CD4-positive, alpha-beta T cell treated with Interleukin-15 for 4 hours (primary cell): ENCODE measurements at places on chromosomes 3 and 15.

- DNase-seq: no peak
Observed at GRCh38 chr15:86481720-86482119, 402.0 kb downstream of the AGBL1 start.

DNA sequence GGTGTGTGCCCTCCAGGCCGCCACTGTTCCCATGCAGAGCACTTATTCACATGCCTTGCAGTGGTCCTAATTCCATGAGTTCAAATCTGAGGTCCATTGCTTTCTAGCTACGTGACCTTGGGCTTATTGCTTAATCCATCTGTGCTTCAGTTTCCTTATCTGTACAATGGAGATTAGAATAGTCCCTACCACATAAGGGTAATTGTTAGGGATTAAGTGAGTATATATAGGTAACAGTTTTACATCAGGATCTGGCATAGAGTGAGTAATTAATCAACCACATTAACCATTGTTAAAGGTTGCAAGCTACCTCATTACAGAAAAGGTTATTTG lies 7.6 kb downstream of the CPN2 start:
- no peak for DNase-seq

GRCh38 chr15:66515901-66516322 lies 10.8 kb downstream of the ZWILCH start:
- no peak for DNase-seq

DNA sequence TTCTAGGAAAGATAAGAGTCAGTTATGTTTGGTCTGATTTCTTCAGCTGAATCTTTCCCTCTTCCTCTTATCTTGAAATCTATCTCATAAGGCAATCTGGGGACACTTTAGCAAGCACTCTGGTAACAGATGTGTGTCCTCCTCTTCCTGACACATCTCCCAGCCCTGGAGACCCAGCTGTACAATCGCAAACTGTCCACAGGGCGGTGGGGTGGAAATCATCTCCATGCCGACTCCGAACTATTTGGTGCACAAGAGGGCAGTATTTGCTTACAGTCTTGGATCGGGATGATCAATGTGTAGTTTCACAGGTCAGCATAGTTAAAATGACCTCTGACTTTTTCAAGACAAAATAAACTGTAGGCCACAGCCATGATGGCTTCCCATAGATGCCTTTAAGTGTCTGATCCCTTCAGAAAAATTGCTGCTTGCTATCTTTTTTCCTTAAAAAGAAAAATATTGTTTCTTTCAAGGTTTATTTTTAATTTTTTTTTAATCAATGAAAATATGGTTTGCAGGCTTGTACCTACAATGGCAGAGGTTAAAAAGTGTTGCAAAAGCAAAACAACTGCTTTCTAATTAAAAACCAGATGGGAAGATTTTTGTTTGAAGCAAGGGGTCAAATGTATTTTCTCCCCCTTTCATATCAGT lies 17.7 kb downstream of the EEFSEC start:
- no peak for DNase-seq

GRCh38 chr15:85354461-85354860 lies 25.9 kb upstream of the AKAP13 start:
- DNase-seq: no peak

DNA sequence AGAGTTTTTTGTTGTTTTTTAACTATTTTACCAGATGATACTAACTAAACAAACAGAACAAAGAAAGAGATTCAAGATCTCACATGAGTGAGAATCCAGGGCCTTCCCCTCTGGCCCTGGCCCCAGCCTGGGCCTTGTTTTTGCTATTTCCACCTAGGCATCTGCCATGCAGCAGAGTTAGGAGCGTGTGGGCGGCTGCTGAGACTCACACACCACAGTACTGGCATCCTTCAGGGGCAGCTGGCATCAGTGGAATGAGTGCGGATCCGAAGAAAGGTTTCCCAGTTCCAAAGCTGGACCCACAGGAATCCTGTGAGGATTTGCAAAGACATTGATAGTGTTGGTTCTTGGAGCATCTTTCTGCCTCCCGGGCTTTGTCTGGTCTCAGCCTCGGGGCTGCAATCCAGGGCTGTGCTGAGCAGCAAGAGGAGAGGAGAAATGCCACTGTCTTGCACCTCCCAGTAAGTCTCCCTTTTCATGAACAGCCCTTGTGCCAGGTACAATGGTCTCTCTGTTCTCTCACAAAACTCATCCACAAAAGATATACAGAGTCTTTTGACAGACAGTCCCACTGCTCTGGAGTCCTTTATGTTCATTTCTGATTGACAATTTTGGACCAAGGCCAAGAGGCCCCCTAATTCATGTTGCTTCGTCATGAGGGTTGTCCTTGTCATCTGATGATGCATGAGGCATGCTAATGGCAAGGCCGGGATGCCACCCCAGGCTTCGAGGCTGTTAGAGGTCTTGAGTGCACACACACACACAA lies 46.6 kb downstream of the APH1B start:
- no peak for DNase-seq

DNA sequence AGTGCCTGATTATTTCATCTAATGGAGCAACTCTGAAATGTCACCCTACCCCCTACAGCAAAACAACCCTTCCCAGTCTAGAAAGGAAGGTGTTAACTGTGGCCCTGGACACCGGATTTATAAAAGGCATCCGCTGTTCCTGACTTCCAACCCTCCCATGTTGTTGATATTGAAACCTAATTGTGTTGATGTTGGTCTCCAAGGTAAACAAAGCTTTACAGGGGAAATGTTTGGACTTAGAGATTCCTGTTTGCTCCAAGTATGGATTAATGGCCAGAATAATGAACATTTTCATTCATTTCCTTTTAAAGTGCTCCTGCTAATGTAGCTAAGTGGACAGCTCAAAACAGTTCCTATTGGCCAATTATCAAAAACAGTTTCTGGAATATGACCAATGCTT lies 19.4 kb upstream of the LMCD1 start:
- DNase-seq: no peak

DNA sequence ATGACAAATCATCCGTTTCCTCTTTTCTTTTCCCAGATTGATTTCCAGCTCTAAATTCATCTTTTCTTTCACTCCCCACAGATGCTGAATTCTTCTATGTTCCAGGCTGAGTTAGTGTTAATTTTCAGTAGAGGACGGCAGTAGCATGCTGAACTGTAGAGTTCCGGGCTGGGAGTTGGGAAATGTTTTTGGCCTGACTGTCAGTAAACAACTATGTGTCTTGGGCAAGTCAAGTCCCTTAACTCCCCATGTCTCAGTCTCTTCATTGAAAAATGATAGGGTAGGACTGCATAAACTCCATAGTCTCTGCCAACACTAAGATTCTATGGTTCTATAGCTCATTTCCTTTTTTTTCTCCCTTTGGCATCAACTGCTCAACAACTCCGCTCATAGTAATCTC lies 333.9 kb downstream of the TIGIT start:
- no peak for DNase-seq

GRCh38 chr3:11228041-11228440 lies 44.2 kb upstream of the ATG7 start:
- DNase-seq: no peak

DNA sequence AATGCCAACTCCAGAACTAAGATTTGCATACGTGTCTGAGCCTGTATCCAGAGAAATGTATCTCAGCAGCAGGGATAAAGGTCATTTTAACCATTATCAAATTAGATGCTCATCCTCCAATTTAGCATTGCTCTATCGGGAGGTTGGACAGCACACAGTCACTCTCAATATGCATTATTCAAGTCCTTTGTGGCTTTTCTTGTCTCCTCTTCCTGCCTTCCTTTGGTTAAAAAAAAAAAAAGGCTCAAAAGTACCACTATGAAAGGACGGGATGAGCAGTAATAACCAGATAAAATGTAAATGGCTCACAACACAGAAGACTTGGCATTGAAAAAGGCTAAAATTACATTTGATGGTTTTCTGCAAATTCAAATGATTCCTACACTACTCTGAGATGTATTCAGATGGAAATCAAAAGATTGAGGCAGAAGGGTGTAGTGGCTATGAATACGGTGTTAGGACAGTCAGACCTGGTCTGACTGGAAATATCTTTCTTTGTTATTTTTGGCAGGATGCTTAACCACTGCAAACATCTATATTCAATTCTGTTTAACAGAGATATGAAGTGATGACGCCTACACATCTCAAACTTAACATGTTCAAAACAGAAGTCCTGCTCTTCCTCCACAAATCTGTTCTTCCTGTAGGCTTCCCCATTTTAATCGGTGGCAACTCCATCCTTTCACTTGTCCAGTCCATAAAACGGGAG lies 109.6 kb downstream of the ADAMTS9 start:
- DNase-seq: no peak

DNA sequence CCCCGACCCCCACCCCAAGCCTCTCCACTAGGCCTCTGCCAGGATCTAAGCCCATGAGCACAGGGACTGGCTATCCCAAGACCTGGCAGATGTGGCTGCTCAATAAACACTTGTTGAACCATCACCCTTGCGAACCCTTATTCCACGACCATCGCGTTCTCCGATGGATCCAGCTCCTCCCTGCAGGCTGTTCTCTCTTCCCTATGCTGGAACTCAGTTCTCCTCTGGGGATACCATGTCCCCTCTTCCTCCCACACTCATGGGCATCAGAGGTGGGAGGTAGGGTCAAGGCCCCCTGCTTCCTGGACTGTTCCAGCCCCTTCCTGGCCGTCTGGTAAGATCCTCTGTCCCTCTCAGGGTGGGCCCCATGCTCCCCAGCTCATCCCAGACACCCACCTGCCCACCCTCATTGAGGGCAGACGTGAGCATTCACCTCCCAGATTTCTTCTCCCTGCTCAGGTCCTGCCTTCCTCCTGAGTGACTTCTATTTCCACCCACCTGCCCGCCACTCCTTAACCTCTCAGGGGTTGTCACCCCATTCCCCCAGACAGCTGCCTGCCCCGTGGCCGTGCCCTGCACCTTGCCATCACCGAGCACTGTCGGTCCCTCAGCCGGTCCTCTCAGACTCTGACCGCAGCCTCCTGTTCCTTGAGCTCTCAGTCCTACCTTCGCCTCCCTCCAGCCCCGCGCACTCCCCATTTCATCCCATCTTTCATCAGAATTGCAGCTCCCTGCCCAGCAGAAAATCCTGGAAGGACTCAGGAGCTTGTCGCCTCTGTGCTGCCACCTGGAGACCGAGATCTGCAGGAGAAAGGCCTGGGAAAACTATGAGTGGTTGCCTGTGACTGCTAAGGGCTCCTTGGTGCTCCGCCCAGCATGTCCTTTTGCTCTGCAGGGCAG lies 42.0 kb downstream of the PML start:
- no peak for DNase-seq

DNA sequence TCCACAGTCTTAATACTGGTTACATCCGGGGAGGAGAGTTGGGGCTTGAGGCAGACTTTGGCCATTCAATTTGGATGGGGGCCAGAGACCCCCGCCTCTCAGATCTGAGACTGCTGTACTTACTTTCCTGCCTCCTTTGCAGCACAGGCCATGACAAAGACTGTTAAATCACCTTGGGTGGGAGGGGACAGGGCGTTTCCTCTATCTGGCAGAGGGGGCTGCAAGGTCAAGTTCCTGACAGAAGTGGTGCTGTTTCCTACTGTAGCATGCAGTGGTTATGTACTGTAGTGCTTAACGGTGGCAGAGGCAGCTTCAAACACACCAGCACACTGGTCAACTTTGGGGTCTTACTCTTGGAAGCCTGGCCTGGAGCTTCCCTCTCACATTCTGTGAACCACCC lies 261.2 kb upstream of the LRRFIP2 start:
- no peak for DNase-seq

- DNase-seq: peak; percentile 71
Observed at GRCh38 chr3:3110299-3110630, at the start of gene IL5RA. IL5RA (minus strand) TSS chr3:3110374; CDS start chr3:3104984, 5,390 bp downstream.

GRCh38 chr3:66326340-66326739 lies 105.5 kb downstream of the SLC25A26 start:
- no peak for DNase-seq

DNA sequence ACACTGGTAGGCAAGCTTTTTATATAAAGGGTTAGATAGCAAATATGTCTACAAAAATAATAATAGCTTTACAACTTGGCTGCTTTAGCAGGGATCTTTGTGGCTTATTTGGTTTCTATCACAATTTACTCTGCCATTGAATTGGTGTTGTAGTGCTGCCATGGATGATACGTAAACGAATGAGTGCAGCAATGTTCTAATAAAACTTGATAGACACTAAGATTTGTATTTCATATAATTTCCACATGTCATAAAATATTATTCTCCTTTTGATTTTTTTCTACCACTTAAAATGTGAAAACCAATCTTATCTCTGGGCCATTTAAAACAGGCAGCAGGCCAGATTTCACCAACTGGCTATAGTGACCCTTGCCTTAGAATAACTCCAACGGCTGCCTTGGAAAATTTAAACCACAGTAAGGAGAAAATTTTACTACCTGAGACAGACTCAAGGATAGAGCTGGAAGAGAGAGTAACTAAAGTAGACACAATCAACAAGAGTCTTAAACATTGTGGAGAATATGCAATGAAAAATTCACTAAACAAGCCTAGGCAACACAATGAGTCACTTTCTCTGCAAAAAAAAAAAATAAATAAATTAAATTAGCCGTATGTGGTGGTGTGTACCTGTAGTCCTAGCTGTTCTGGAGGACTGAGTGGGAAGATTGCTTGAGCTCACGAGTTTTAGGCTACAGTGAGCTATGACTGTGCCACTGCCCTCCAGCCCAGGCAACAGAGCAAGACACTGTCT lies 8.1 kb downstream of the NPHP3 start:
- no peak for DNase-seq

- DNase-seq: peak; percentile 84
Observed at GRCh38 chr3:141441381-141442364, 45.2 kb upstream of the RASA2 start.

GRCh38 chr15:22956978-22957260 lies 23.2 kb downstream of the CYFIP1 start:
- DNase-seq: no peak

DNA sequence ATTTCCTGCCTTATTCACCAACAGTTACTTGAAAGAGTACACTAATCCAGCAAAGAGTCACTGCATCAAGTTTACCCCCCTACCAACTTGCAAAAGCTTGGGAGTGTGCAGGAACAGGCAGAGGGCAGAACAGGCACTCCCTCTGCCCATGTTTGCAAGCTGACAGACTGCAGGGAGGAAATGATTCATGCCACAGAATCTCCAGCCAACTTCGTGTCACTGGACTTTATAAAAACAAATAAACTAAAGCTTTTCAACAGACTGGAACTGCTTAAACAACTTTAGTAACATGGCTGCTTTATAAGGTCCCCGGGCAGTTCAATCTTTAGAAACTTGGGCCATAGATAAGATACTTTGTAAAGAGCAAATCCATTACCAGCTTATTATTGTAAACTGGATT lies 129.5 kb downstream of the THRB start:
- DNase-seq: no peak

DNA sequence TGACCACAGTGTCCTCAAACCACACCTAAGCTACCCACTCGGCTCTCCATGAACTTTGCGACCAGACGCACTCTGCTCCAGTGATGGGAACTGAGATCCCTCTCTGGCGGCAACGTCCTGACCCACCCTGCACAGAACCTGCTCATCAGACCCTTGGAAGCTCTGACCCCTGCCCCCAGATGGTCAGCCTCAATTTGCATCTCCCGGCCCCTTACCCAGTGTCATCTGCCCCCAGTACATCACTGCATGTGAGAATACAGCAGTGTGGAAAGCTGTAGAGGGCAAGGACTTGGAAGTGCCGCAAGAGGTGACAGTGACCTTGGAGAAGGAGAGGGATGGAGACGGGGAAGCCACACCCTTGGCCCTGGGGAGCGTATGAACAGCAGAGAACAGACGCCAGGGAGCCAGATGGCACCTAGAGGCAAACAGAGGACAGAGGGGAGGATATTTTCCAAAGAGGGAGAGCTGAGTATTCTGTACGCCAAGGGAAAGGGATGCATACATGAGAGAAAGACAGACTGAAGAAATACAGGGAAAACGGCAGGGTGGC lies 192.0 kb downstream of the XXYLT1 start:
- no peak for DNase-seq

GRCh38 chr3:63585927-63586326 lies 66.5 kb upstream of the SNTN start:
- no peak for DNase-seq

- DNase-seq: no peak
Observed at GRCh38 chr3:51353691-51354090, 31.4 kb upstream of the MANF start.
